ENCODE measurements at places on chromosomes 6 and 20. TPM values are rescaled to one million over a fixed set of nuclear protein-coding genes. Genes with fewer than 3 reads are reported as not detected.

The TPD52L1 gene
- 52.0 TPM for total RNA-seq

The TP53TG5 gene
- total RNA-seq: not detected

The BMP5 gene
- total RNA-seq: 0.04 TPM

The LY6G6D gene
- total RNA-seq: not detected

The VPS16 gene
- 34.1 TPM for total RNA-seq

The COL21A1 gene
- 0.50 TPM for total RNA-seq

The STMND1 gene
- total RNA-seq: not detected

The GGTLC1 gene
- total RNA-seq: not detected

The LST1 gene
- total RNA-seq: 0.36 TPM

The HACE1 gene
- total RNA-seq: 3.2 TPM

The LY6G6C gene
- 0.23 TPM for total RNA-seq
